Fibroblast of lung (primary cell): ENCODE measurements at places on chromosomes 6 and 20. TPM values are rescaled to one million over a fixed set of nuclear protein-coding genes. Genes with fewer than 3 reads are reported as not detected.

Gene IYD
- not detected in 2 replicates for total RNA-seq

Gene FERMT1
- total RNA-seq = 3.3 and 6.8 TPM in 2 replicates

Gene DPPA5
- not detected in 2 replicates for total RNA-seq

Gene LST1
- total RNA-seq = not detected in 2 replicates

Gene FBXO30
- 17.7 and 25.9 TPM in 2 replicates for total RNA-seq

Gene CLDN20
- not detected in 2 replicates for total RNA-seq

Gene BPIFB4
- total RNA-seq = not detected in 2 replicates

Gene PAK5
- total RNA-seq = not detected in 2 replicates
